ENCODE measurements at places on chromosomes 1 and 21.

DNA sequence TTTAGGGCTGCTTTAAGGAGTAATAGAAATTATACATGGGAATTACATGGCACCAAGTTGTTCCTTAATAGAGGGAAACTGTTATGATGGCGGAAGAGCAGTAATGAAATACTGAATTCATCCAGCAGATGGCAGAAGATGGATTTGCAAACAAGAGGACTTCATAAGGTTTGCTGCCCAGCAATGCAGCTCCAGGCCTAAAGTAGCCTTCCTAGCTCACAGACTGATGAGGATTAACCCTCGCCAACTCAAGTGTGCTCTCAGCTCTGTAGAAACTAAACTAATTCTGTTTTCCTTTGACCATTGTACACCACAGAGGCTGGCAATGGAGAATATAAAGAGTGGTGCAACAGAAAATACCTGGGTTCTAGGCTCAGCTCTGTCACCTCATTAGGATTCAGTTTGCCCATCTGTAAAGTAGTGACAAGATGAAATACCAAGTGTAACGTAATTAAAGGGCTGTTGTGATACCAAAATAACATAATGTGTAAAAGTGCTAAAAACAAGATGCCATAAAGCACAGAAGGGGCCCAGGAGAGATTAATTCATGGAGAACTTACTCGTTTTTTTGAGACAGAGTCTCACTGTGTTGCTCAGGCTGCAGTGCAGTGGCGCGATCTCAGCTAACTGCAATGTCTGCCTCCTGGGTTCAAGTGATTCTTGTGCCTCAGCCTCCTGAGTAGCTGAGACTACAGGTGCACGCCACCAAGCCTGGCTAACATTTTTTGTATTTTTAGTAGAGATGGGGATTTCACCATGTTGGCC is 102.4 kb upstream of the SERBP1 start:
- DNase-seq, result peak; percentile 35

GRCh38 chr1:192407206-192407605 is 90.4 kb downstream of the RGS21 start:
- no peak for DNase-seq

GRCh38 chr1:147627435-147628110 is 42.8 kb downstream of the ACP6 start:
- DNase-seq, result peak; percentile 62

DNA sequence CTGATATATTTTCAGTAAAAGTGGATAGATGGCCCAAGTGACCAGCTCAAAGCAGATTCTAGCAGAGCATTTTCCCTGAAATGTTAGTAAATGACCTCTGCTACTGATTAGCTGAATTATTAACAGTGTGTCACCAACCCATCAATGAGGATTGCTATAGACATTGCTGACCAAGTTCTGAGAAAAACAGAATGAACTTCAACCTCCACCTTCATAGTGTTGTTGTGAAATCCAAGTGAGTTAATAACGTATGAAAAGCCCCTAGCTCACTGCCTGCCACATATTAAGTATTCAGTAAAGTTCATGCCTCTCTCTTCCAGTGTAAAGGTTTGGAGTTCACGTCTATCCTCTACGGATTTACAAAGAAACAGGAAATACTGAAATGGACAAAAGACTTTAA is 15.8 kb downstream of the PLPP3 start:
- no peak for DNase-seq

GRCh38 chr1:7541629-7542028 is 229.5 kb upstream of the VAMP3 start:
- no peak for DNase-seq

DNA sequence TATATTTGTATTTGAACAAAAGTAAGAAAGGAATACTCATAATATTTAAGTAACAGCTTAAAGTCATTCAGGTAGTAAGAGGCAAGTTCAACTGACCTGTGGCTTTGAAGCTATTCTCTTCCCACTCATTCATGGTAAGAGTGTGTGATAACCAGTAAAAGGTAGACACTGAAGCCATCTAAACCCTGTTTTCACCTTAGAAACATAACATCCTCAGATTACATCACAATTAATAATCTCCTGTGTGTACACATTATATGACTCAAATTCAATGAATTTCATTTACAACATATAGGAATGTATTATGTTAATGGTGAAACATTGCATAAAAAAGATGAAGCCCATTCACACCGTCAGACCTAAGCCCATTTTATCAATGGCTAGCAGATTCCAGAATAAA is 364.8 kb upstream of the SNX7 start:
- no peak for DNase-seq

DNA sequence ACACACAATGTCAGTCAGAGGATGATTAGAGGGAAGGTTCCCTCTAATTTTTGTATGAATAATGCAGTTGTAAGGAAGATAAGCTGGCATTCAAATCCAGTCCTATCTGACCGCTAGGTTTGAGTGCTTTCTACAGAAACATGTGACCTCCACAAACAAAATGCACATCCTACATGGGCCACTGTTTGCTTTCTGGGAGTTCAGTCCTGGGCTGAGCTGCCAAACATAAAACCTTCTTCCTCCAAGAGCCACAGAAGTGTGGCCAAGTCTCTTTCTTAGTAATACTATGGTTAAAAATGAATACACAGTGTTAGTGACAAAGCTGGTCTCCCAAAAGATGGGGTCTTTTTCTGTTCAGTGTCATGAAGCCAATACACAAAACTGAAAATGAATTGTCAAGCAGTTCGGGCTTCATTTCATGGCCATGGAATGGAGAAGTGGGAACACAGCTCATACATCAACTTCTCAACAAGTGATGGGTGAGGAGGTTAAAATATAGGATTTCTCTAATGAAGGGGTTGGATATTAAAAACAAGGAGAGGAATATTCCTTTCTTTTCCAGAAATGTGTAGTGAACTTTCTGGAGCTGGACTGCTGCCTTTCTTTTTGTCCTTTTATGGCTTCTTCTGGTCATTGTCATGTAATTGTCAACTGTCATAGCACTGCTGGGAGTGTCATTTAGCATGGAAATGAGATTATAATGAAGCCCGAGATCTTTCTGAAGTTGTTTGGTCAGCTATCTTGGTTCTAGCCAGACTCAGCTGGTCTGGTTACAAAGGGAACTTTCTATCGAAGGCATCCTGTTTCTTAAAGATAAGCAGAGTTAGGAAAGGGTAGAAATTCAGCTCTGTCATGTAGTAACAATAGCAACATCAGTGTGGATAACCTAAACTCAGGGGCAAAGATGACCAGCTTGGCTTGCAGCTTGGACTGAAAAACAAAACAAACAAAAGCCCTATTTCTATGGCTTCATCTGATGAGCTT is 135.1 kb downstream of the CHD1L start:
- DNase-seq, result no peak

DNA sequence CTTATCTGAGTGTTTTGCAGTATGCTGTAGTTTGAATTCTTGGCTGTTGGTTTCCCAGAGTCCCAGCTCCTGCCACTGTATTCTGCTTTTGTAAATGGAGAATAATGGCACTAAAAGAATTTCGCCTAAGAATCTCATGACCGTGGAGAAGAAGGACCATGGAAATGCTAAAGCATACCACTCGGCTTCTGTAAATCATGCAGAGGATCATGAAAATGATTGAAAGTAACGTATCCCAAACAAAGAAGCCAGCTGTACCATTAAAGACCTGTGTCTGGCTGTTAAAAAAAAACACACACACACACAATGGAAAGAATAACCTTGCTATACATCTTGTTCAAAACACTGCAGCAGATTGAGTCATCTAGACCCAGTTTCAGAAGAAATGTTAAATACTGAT is 287.9 kb downstream of the ZNF326 start:
- no peak for DNase-seq

- DNase-seq, result no peak
Observed at GRCh38 chr1:30853350-30853749, 55.2 kb downstream of the SDC3 start.

GRCh38 chr1:19757641-19758040 is 42.1 kb downstream of the TMCO4 start:
- no peak for DNase-seq

GRCh38 chr1:39668111-39668510 is 3.8 kb downstream of the NT5C1A start:
- DNase-seq, result no peak

DNA sequence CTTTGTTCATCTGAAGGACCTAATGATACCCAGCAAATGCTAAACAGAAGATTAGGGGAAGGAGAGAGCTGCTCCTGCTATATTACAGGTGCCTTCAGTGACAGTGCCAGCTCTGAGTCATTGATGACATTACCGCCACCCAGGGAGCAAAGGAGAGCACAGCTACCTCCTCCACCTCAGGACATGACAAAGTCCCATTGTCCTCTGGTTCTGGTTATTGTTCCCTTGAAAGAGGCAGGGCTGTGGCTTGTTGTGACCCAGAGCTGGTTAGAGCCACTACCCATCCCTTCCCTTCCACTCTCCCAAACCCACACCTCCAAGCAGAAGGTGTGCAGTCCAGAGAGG is 363.5 kb upstream of the DUSP10 start:
- no peak for DNase-seq

DNA sequence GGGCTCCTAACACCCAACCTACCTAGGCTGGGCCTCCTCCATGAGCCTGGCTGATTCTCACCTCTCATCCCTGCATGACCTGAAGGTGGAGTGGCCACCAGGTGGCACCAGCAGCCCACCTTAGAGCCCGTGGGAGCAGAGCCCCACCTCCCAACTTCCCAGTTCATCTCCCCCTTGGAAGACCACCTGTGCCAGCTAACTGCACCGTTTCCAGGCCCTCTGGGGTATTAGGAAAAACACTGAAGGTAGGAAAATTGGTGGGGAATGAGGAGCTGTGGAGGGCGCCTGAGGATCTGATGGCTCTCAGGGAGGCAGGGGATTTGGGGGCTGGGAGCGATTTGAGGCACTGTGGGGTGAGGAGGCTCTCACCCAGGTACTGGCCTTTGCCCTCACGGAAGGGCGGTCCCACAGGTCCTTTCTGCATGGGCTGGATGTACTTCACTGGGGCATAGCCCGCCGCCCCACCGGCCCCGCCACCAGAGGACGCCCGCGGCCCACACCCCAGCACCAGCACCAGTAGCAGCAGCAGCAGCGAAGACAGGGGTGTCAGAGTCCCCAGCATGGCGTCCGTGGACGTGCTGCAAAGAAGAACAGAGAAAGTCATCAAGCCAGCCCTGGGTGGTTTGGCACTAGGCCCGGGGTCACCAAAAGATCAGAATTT is 11.1 kb downstream of the ADPRS start:
- DNase-seq, result peak; percentile 75

DNA sequence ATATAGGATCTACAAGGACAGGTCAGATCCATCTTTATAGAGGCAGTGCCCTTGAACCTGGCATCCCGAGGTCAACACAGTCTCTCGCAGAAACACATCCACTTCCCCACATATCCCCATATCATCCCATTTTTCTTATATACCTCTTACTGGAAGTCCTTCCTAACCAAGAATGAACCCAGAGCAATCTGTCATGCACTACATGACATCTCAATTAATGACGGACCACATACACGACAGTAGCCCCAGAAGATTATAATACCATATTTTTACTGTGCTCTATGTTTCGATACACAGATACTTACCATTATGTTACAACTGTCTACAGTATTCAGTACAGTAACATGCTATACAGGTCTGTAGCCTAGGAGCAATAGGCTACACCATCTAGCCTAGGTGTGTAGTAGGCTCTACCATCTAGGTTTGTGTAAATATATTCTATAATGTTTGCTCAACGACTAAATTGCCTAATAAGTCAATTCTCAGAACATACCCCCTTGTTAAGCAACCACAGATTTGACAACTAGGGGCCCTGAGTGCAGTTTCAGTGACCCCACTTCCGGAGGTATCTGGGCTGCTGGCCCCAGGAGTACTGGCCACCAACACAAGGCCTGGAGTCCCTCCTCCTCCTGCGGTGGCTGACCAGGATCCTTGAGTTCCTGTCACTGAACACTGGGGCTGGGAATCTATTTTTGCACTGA is 28.1 kb downstream of the PTPN14 start:
- no peak for DNase-seq

DNA sequence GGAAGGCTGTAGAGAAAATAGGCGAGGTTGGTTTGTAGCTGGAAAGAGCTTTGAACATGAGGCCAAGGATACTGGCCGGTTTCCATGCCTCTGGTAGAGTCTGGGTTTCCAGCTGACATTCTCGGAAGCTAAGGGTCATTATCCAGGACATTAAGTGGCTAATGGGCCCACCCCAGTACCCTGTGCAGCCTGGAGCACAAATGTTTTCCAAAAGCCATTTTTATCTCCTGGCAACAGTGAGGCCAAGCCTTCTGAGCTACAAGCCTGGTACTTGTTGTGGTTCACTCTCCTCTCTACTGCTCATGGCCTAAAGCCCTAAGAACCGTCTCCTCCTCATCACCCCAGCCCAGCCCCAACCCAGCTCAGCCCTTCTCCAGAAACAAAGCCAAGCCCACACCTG is 122.9 kb downstream of the DMRTA2 start:
- no peak for DNase-seq

- DNase-seq, result no peak
Observed at GRCh38 chr1:229636042-229636441, 10.0 kb downstream of the URB2 start.

DNA sequence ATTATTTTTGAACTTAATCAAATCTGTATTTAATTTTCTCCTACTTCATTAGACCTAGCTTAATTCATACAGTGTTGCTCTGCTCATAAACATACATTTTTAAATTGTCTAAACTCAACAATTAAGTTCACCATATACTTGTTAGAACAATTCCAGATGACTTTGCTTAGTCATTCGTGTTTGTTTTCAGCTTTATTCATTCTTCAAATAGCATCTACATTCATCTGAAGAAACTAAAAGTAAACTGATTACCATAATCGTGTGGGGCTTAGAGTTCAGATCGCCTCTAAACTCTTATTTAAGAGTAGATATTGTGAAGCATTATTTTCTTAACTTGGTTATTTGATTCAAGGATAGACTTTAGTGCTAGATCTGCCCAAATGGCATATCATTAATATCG is 34.4 kb downstream of the KLHL20 start:
- DNase-seq, result no peak

DNA sequence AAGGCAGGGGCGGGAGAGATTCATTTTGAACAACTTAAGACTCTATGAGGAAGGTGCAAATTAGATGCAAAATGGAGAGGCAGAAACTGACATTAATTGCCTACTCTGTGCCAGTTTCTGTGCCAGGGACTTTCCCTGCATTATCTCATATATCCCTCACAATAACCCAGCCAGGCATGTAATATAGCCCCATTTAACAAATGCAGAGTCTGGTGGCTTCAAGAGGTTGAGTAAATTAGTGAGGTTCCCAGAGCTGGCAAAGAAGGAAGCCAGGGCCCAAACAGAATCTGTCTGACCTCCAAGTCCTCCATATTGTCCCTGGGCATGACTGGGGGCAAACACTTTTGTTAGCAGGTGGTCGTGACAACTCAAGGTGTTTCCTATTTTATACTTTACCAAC is 199.8 kb downstream of the ASTN1 start:
- no peak for DNase-seq

GRCh38 chr1:236451796-236452373 is 57.8 kb downstream of the EDARADD start:
- DNase-seq, result peak; percentile 61
